Kidney epithelial cell (primary cell): ENCODE measurements at places on chromosomes 6 and 20. TPM values are rescaled to one million over a fixed set of nuclear protein-coding genes. Genes with fewer than 3 reads are reported as not detected.

CPNE5 gene
- total RNA-seq, result 0.13 and 1.4 TPM in 2 replicates

GRCh38 chr6:92737983-92738382 lies 681.4 kb downstream of the EPHA7 start:
- no peak for DNase-seq

ARMH2 gene
- not detected in 2 replicates for total RNA-seq

- DNase-seq, result no peak
Measured at GRCh38 chr6:105322499-105323225, 80.2 kb downstream of the PREP start.

DNA sequence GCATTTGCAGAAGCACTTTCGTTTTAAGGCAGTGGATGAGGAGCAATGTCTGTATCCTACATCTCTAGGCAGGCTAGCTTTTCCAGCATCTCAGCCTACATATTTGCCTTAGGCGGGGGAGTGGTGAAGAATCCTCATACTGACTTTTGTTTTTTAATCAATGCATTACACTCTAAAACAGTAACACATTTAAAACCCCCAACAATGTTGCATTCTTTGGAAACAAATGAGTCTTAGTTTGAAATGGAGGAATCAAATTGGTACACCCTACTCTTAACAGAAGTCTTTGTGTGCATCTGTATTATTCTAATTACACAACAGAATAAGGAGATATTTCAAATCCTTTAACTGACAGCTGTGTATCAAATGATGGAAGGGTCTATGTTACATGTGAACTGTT lies 9.0 kb downstream of the NKAIN2 start:
- no peak for DNase-seq

EHMT2 gene
- 55.7 and 59.3 TPM in 2 replicates for total RNA-seq

- DNase-seq, result no peak
Measured at GRCh38 chr6:132511831-132512220, 1.1 kb downstream of the STX7 start.

DNA sequence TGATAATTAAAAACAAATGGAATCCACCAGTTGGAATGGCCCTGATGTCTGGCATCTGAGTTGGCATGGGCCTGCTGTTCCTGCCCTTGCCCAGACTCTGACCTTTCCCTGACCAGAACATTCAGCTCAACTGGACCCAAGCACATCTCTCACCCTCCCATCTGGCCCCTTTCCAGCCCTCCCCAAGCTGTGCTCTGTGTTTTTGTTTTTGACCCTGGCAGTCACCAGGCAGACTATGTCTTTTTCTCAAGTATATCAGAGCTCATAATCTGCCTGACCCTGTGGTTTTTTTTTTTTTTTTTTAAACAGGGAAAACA lies 117.6 kb downstream of the TRDN start:
- no peak for DNase-seq
